Aorta (tissue), 5 donors: ENCODE measurements at places on chromosomes 3 and 15.

- H3K36me3 ChIP-seq, result no peaks in the 10 kb centered on the region
- H3K4me1 ChIP-seq, result no peaks in the 10 kb centered on the region
- H3K27ac ChIP-seq, result no peak overlapping the region
- H3K27me3 ChIP-seq, result no peaks in the 10 kb centered on the region
- no peak for DNase-seq
- H3K4me3 ChIP-seq, result no peak overlapping the region
These were observed 202.9 kb upstream of the CTNNB1 start for GRCh38 chr3:40996382-40996781.

DNA sequence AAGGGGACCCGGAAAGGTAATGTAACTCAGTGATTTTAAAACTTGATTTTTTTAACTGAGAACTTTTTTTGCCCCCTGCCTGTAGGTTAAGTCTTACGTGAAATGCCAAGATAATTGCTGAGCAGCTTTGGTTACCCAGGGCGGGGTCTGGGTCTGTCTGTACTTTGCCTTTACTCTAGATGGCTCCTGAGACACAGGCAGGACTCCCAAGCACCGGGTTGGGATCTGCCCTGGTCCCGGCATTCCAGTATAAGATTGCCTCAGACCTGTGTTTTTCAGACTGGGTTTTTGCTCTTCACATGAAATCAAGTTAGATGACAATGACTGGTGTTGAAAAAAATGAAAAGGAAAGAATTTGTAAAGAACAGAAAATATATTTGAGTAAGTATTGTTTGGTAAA, 40.3 kb downstream of the WDR76 start:
- no peaks in the 10 kb centered on the region for H3K27me3 ChIP-seq
- DNase-seq, result no peak
- no peak overlapping the region for H3K27ac ChIP-seq
- no peaks in the 10 kb centered on the region for H3K4me1 ChIP-seq

DNA sequence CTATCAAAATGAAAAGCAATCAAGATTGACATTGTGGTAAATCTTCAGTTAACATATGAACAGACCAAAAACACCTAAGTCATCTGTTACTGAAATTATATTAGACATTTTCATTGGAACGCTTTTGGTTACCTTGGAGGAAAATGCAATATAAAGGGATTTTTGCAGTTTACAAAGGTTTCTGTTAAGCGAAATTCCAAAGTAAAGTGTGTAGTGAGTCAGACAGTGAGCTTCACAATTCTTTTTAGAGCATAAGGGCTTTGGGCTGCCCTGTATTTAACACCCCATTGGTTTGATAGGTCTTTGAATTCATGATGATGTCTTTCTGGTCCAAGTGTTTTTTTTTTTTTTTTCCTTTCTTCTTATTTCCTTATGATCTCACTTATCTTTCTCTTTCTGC, 462.8 kb downstream of the EDEM1 start:
- H3K36me3 ChIP-seq, result no peaks in the 10 kb centered on the region
- H3K27ac ChIP-seq, result no peak overlapping the region
- no peaks in the 10 kb centered on the region for H3K27me3 ChIP-seq

GRCh38 chr15:76962337-76963013, 30.9 kb downstream of the RCN2 start:
- no peaks in the 10 kb centered on the region for H3K36me3 ChIP-seq
- no peak overlapping the region for H3K4me3 ChIP-seq
- no peaks in the 10 kb centered on the region for H3K27me3 ChIP-seq
- H3K27ac ChIP-seq, result peak overlapping the region; percentile 22
- no peak for DNase-seq
- H3K4me1 ChIP-seq, result no peaks in the 10 kb centered on the region

GRCh38 chr15:66654361-66654738, 47.7 kb upstream of the SMAD6 start:
- H3K4me3 ChIP-seq, result no peak overlapping the region
- no peaks in the 10 kb centered on the region for H3K4me1 ChIP-seq
- no peak overlapping the region for H3K27ac ChIP-seq
- H3K36me3 ChIP-seq, result no peaks in the 10 kb centered on the region
- no peak for DNase-seq

DNA sequence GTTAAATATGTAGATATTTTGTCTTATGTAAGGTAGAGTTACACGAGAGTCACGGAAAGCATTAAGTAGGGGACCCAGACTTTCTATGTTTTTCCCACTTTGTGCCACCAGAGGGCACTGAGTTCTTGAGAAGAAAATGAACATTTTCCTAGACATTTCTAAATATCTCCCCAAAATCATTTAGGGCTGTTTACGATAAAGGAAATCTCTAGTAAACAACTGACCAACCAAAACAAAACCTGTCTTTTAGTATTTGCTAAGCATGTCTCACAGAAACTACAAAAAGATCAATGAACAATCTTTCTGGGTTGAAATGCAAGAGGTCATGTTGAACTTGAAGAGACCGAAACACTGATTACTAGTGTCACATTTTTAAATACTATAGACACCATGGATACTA, 16.1 kb downstream of the POU1F1 start:
- no peak for DNase-seq
- no peaks in the 10 kb centered on the region for H3K36me3 ChIP-seq
- no peaks in the 10 kb centered on the region for H3K4me1 ChIP-seq
- no peaks in the 10 kb centered on the region for H3K27me3 ChIP-seq

GRCh38 chr3:152283492-152284381, 15.0 kb downstream of the MBNL1 start:
- H3K27ac ChIP-seq, result peak overlapping the region; percentile 54
- DNase-seq, result no peak
- H3K4me1 ChIP-seq, result peaks cover 4% of the 10 kb centered on the region
- H3K27me3 ChIP-seq, result no peaks in the 10 kb centered on the region
- H3K4me3 ChIP-seq, result no peak overlapping the region
